Activated naive CD4-positive, alpha-beta T cell treated with anti-CD3 and anti-CD28 coated beads for 36 hours (primary cell): ENCODE measurements at places on chromosomes 3 and 15.

DNA sequence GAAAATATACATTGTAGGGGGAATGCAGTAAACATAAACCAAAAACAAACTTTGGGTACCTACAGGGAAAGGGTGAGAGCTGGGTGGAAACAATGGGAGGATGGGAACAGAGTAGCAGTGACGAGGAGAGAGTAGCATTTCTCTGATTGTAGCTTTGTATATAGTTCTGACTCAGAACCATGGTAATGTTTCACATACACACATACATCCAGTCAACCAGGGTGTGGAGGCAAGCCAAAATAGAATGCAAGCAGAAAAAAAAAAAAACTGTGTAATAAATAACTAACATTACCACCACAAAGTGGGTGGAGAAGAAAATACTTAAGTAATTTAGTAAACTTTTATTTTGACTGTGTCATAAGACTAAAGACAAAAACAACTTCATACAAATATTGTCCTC is 27.2 kb downstream of the BCL2A1 start:
- no peak for DNase-seq

DNA sequence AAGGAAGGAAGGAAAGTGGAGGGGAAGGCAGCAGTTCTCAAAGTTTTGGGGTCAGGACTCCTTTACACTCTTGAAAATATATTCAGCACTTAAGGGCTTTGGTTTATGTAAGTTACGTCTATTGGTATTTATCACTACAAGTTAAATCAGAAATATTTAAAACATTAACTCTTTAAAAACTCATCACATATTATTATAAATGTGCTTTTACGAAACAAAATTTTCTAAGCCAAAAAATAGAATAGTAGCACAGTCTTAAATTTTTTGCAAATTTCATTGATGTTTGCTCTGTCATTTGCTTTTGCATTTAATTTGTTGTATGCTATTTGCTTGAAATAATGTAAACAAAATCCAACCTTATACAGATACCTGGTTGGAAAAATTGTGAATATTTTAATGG is 7.5 kb downstream of the UBE2Q2 start:
- no peak for DNase-seq

DNA sequence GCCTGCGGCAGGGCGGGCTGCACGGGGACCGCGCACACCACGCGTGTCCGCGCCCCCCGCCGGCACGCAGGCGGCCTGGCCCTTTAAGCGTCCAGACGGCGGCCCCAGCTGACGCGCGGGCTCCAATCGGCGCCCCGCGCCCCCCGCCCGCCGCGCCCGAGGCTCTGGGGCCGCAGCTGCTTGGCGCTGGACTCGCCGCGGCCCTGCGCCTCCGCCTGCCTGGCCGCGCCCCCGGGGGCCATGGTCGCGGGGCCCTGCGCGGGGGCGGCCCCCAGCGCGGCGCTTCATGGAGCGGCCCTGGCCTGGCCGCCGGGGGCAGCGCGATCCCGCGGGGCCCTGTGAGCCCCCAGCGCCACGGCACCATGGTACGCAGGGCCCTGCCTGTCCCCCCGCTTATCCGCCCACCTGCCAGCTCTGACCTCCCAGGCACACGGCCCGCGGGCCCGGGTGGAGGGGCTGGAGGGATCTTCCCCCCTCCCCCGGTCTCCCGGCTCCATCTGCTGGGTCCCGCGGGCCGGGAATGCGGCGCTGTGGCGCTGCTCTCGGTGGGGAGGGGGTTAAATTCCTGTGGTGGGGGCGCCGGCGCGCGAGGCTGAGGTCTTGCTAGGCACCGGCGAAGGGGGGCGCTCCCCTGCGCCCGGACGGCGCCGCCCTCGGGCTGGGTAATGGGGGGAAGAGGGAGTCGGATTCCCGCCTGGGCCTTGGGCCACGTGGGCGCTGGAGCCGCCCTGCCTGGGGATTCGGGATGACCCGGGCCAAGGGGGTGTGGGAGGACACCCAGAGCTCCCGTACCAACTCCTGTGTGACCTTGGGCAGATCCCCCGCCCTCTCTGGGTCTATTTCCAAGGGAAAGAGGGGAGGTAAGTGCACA is 1.1 kb downstream of the ZBTB47 start:
- DNase-seq, result no peak

GRCh38 chr3:60549863-60550262 is 701.4 kb downstream of the FHIT start:
- no peak for DNase-seq
